ENCODE measurements at places on chromosomes 3 and 15. TPM values are rescaled to one million over a fixed set of nuclear protein-coding genes. Genes with fewer than 3 reads are reported as not detected.

- DNase-seq = no peak
Observed at GRCh38 chr3:183031826-183032225, 51.5 kb upstream of the DCUN1D1 start.

DNA sequence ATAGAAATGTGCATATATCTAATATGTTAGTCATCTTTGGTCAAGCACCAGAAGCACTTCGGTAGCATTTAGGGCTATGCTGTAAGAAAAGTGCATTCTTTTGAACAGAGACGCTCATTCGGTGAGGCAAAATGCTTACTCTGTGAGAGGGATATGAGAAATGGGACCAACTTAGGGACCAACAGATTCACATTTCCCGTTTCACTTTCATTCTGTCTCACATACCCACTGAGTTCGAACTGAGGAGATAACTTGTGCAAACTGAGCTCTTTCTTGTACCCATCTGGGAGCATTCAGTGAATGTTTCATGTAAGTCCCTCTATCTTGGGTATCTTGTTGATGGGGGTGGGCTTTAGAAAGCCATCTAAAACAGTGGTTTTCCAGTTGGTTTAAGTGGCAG is 135.3 kb downstream of the FEZF2 start:
- no peak for DNase-seq

Gene TMEM40
- total RNA-seq = not detected

Gene CPNE4
- 0.66 TPM for total RNA-seq

DNA sequence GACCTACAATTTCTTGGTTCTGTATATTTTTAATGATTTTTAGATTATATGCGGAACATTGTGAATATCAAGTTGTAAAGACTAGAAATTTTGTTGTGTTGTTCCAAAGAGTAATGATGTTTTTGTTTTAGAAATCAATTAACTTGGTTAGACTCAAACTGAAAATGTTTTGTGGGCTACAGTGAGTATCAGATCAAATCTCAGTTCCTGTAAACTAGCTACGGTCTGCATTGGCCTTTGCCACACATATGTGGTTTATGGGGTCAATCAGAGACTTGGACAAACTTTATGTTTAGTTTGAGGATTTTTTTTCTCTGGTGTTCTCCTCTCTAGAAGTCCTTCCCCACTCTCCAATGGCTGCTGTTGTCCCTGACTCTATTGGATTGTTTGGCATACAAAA is 308.0 kb upstream of the THRB start:
- no peak for DNase-seq

Gene KLHL24
- 28.3 TPM for total RNA-seq
